Uterus (tissue), 4 donors: ENCODE measurements at places on chromosomes 11 and 22. TPM values are rescaled to one million over a fixed set of nuclear protein-coding genes. Genes with fewer than 3 reads are reported as not detected.
A peak's percentile ranks its signal among the peaks of the same experiment; 100 is the strongest.

- H3K27ac ChIP-seq = no peak overlapping the region
- H3K27me3 ChIP-seq = no peaks in the 10 kb centered on the region
- DNase-seq = no peak
- H3K36me3 ChIP-seq = no peaks in the 10 kb centered on the region
- no peaks in the 10 kb centered on the region for H3K4me1 ChIP-seq
- no peak overlapping the region for H3K4me3 ChIP-seq
Measured at GRCh38 chr11:128789497-128790150, 77.5 kb downstream of the KCNJ1 start.

GRCh38 chr11:84224042-84224441, 937.9 kb upstream of the CCDC90B start:
- H3K27me3 ChIP-seq = no peaks in the 10 kb centered on the region
- no peak overlapping the region for H3K27ac ChIP-seq
- H3K4me3 ChIP-seq = no peak overlapping the region
- no peaks in the 10 kb centered on the region for H3K4me1 ChIP-seq

- H3K36me3 ChIP-seq = no peaks in the 10 kb centered on the region
- no peak overlapping the region for H3K27ac ChIP-seq
- DNase-seq = no peak
- H3K4me1 ChIP-seq = no peaks in the 10 kb centered on the region
Measured at GRCh38 chr11:23586173-23586572, 725.9 kb upstream of the CCDC179 start.

- no peak overlapping the region for H3K27ac ChIP-seq
- peak; percentile 79 for DNase-seq
- H3K36me3 ChIP-seq = no peaks in the 10 kb centered on the region
- no peak overlapping the region for H3K4me3 ChIP-seq
Measured at GRCh38 chr11:66429983-66430602, 8.6 kb downstream of the MRPL11 start.

DNA sequence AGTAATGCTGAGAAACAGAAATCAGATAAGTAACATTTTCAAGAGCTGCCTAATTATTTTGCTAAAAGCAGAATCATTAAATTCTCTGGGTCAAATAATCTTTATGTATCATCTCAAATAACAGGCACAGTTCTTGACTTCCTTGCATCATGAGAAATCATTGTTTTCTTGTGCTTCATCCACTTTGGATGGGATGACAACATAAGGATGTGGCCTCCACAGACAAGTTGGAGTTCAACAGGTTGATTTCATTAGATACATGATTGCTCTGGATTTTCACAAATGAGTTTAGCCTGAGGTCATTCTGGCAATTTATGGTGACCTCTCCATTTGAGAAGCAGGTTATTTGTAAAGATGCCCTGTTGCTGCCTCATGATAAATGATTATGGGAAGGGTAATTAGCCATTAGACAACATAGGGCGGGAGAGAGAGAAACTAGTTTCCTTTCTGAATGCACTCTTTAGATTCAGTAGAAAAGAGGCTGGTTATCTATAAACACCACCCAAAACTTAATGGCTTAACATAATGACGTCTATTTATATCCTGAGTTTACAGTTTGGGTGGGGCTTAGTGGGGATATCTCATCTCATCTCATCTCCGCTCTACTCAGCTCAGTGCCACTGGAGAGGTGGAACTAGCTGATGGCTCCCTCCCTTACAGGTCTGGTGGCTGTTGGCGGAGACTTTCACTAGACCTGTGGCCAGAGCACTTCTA, 35.0 kb upstream of the ADORA2A start:
- H3K36me3 ChIP-seq = no peaks in the 10 kb centered on the region
- H3K4me3 ChIP-seq = no peak overlapping the region
- H3K27ac ChIP-seq = peak overlapping the region; percentile 68
- H3K27me3 ChIP-seq = no peaks in the 10 kb centered on the region

DNA sequence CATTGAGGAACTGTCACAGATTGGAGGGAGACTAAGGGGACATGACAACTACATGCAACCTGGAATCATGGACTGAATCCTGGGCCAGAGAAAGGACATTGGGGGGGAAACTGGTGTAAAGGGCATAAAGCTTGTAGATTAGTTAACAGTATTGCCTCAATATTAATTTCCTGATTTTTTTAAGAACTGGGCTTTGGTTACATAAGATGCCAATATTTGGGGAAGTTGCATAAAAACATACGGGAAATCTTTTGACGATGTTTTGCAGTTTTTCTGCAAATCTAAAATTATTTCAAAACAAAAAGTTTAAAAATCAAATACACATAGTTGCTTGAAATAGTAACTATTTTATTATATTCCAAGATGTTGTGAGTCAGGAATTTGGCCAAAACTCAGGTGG, 2.9 kb upstream of the FOLR3 start:
- no peak overlapping the region for H3K4me3 ChIP-seq
- DNase-seq = no peak
- no peaks in the 10 kb centered on the region for H3K4me1 ChIP-seq
- no peaks in the 10 kb centered on the region for H3K27me3 ChIP-seq
- H3K27ac ChIP-seq = no peak overlapping the region

DNA sequence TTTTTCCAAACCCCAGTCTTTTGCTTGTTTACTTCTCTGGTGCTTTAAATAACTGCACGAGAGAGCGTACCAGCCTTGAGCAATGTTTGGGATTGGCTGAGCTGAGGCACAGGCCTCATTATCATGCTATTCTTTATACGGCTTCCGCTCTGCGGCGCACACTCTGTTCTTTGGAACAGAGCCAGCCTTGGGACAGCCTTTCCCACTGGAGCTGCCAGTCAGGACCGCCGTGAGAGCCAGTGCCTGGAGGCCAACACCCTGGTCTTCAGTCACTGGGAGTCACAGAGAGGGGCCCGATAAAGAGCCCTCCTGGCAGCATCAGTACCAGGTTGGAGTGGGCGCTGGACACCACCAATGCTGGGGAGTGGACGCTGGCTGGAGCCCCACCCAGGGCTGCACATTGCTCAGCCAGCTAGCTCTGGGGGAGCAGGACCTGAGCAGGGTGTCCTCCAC, 125.6 kb downstream of the BCR start:
- H3K27ac ChIP-seq = peak overlapping the region; percentile 75
- no peak overlapping the region for H3K4me3 ChIP-seq
- H3K27me3 ChIP-seq = no peaks in the 10 kb centered on the region
- H3K4me1 ChIP-seq = no peaks in the 10 kb centered on the region
- no peaks in the 10 kb centered on the region for H3K36me3 ChIP-seq

- H3K27ac ChIP-seq = no peak overlapping the region
- H3K4me3 ChIP-seq = no peak overlapping the region
- H3K4me1 ChIP-seq = no peaks in the 10 kb centered on the region
- no peaks in the 10 kb centered on the region for H3K36me3 ChIP-seq
Measured at GRCh38 chr11:117090111-117090706, 8.0 kb downstream of the SIK3 start.

- DNase-seq = no peak
- H3K36me3 ChIP-seq = no peaks in the 10 kb centered on the region
- H3K27me3 ChIP-seq = no peaks in the 10 kb centered on the region
- H3K4me3 ChIP-seq = no peak overlapping the region
Measured at GRCh38 chr11:64347193-64347867, 7.3 kb downstream of the CCDC88B start.

DNA sequence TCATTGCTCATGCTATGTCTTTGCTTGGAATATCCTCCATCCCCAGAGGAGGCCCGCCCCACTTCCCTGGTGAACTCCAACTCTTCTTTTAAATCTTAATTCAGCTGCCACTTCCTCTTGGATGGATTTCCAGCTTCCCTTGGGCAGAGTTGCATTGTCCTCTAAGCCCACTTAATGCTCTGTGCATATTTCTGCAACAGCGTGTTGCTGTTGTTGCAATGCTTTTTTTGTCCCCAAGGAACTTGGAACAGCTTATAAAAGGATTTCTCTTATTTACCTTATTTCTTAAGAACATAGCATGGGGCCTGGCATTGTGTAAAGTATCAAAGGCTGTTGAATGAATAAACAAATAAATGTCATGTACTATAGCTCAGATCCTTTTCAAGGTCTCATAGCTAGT, 507.4 kb downstream of the METTL15 start:
- no peak overlapping the region for H3K4me3 ChIP-seq
- H3K27ac ChIP-seq = no peak overlapping the region
- H3K36me3 ChIP-seq = no peaks in the 10 kb centered on the region
- DNase-seq = no peak

DNA sequence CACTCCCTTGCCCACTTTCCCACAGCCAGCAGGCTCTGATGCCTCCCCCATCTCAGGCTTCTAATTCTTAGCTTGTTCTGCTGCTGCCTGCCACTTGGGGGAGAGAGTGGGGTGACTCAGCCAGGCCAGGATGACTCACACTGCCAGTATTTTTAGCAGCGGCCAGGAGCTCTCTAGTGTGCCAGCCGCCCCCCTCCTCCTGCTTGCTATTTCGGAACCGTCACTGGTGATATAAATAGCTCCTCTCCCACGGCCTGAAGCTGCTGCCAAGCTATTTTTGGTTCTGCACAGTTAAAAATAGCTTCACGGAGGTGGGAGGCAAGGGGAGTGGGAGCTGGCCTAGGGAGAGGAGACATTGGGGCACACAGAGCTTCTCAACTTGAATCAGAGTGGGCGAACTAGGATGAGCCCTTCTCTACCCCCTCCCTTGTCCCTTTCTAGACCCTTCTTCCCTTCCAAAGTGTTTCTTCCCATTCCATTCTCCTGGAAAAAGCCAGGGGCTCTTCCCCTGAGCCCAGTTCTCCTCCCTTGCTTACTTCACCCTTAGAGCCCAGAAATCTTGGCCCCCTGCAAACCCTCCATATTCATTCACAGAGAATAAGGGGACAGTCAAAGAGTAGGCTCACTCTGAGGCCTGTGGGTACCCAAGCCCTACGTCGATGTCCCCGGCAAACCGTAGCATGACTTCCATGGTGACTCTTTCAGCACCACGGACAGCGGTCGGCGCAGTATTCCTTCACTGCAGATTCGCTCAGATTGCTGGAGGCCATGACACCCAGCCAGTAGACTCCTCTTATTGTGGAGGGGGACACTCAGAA, 2.5 kb upstream of the NPAS4 start:
- peak overlapping the region; percentile 75 for H3K27ac ChIP-seq
- peak; percentile 93 for DNase-seq
- H3K4me3 ChIP-seq = no peak overlapping the region
- no peaks in the 10 kb centered on the region for H3K36me3 ChIP-seq
- no peaks in the 10 kb centered on the region for H3K4me1 ChIP-seq

DNA sequence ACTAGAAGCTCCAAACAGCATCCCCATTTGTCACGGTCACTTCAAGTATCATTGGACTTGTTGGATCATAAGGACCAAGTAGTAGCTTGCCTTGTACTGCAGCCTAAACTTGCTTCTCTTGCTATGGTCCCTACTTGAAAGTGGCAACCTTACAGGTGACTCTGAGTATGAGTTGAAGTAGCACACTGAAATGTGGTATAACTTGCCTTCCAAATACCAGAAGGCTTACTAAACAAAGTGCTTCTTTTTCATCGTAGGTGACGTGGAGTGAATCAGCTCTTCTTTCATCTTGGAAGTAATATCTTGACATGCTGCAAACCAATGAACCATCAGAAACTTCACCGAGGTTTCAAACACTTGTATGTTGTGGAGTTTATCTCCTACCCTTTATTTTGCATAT, 169.0 kb upstream of the DDI1 start:
- H3K4me3 ChIP-seq = no peak overlapping the region
- no peak for DNase-seq
- H3K4me1 ChIP-seq = no peaks in the 10 kb centered on the region
- H3K36me3 ChIP-seq = no peaks in the 10 kb centered on the region
- no peaks in the 10 kb centered on the region for H3K27me3 ChIP-seq
- H3K27ac ChIP-seq = no peak overlapping the region

GRCh38 chr11:66418986-66419308, 1.9 kb upstream of the NPAS4 start:
- no peaks in the 10 kb centered on the region for H3K36me3 ChIP-seq
- H3K4me3 ChIP-seq = no peak overlapping the region
- DNase-seq = no peak
- H3K27me3 ChIP-seq = no peaks in the 10 kb centered on the region
- no peak overlapping the region for H3K27ac ChIP-seq

DNA sequence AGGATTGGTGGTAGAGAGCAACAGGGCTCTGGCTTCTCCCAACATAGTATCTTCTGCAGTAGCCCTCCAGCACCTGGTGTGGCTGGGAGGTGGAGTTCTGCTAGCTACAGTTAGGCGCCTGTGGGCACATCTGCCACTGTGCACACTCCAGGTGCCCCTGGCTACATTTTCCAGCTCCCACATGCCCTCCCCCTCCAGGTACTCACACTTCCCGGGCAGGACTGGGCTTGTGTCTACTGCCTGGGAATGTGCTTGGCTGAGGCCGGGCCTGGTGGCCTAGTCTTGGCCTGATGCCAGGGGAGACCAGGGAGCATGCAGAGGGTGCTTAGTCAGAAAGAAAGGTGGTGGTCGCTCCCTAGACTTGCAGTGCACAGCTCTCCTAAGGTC, 15.8 kb downstream of the PHLDB1 start:
- H3K4me3 ChIP-seq = no peak overlapping the region
- no peaks in the 10 kb centered on the region for H3K27me3 ChIP-seq
- H3K36me3 ChIP-seq = no peaks in the 10 kb centered on the region
- H3K4me1 ChIP-seq = peaks cover 9% of the 10 kb centered on the region

DNA sequence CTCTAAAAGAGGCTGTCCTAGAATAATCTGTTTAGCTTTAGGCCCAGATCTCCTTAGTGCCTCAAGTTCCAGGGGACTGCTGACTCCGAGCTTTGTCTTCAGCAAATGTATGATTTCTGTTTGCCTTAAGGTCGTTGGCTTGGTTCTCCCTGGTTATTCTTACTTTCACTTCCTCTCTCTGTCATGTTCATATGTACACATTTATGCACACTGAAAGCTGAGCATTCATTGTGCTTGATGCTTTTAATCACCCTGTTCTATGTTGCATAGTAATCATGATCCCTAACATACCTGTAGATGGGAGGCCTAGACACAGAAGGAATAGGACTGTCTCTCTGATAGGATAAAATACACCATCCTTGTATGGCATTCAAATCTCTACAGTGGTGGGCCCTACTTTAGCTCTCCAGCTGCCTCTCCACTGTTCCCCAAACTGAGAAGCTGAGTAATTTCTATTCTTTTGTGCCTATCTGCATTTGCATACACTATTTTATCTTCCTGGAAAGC, 7.2 kb downstream of the PPFIBP2 start:
- no peak overlapping the region for H3K27ac ChIP-seq
- no peaks in the 10 kb centered on the region for H3K36me3 ChIP-seq
- H3K4me1 ChIP-seq = no peaks in the 10 kb centered on the region
- H3K4me3 ChIP-seq = no peak overlapping the region

DNA sequence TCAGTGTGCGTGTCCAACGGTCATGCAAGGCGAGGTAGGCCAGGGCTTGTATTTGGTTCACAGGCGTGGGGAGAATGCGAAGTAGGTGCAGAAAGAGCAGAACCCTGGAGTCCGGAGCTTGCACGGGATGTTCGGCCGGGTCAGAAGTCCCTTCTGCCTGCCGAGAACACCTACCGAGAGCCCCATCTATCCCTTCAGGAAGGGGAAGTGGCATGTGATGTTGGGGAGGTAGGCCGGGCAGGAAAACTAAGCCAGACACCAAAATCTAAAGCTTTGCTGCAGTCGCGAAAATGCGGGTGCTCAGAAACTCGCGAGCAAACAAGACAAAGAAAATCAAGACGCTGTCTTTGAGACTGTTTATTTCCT, 435 bp upstream of the TAF6L start:
- H3K4me1 ChIP-seq = no peaks in the 10 kb centered on the region
- H3K27ac ChIP-seq = peak overlapping the region; percentile 94
- H3K27me3 ChIP-seq = no peaks in the 10 kb centered on the region

- DNase-seq = peak; percentile 68
- H3K36me3 ChIP-seq = no peaks in the 10 kb centered on the region
- H3K27me3 ChIP-seq = no peaks in the 10 kb centered on the region
Measured at GRCh38 chr11:10659339-10660216, 34.0 kb downstream of the IRAG1 start.

Gene GGTLC3
- not detected for total RNA-seq

Gene ACTN3
- not detected for total RNA-seq

Gene KCNE3
- total RNA-seq = 10.0 TPM

Gene OR8A1
- total RNA-seq = not detected

Gene EMID1
- total RNA-seq = 8.5 TPM

Gene FAM227A
- total RNA-seq = 6.4 TPM

Gene RIBC2
- 3.9 TPM for total RNA-seq

Gene ACRV1
- total RNA-seq = not detected
